ENCODE measurements at places on chromosomes 5 and 9.

- no peak for DNase-seq
Observed at GRCh38 chr9:131271506-131271931, 4.8 kb downstream of the FAM78A start.

GRCh38 chr5:145587710-145588109 lies 247.4 kb downstream of the PRELID2 start:
- no peak for DNase-seq

GRCh38 chr5:126369995-126370731 lies 53.0 kb upstream of the GRAMD2B start:
- no peak for DNase-seq

DNA sequence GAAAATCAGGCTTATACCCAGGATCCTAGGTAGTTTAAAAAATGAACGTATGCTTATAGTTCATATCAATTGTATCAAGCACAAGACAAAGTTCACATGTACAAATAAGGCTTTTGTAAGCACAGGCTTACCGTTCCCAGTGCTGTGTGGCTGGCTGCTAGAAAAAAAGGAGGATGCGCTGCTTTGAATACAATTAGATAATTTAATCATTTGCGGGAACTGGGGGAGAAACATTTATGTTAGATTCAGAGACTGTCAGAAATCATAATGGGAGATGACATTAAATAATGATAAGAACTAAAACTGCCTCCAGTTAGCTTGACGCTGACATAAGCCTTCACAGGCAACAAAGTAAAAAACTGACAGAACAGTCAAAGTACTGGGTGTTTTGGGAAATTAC lies 93.2 kb downstream of the FNBP1 start:
- DNase-seq: no peak

- no peak for DNase-seq
Observed at GRCh38 chr9:21395778-21396717, 10.8 kb upstream of the IFNA2 start.

DNA sequence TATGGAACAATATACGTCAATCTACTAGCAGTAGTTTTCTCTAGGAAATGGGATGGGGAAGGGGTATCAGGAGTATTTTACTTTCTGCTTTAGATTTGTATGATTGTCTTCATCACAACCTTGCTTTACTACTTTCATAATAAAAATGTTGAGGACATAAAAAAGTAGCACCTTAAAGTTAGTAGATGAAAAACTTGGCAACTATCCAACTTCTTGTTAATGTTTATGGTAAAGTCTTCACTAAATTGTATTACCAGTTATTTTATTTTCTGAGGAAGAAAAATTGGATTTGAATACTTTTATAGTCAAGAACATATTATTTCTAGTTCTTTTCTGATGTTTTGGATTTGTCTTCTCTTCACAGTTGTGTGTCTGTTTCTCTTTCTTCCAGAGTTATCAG lies 372.1 kb downstream of the ARRDC3 start:
- no peak for DNase-seq

- DNase-seq: no peak
Observed at GRCh38 chr9:133835262-133835901, 97.2 kb upstream of the SARDH start.

- no peak for DNase-seq
Observed at GRCh38 chr5:478982-479535, 36.1 kb downstream of the EXOC3 start.

GRCh38 chr5:72149742-72150141 lies 42.5 kb downstream of the MAP1B start:
- DNase-seq: no peak

DNA sequence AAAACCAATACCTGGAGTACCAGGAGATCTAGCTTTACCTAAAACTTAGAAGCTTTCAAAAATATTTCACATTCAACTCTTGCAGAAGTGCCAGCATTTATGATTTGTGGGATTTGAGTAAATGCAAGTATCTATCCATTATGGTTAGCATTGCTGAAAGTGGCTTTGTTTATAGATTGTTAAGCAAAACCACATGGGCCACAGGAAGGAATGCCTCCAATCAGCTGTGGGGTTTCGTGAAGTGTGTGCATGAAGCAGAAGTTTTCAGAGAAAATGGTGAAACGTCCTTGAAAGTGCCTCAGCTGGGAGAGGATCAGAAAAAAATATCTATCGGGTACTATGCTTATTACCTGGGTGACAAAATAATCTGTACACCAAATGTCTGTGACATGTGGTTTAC lies 4.2 kb downstream of the LECT2 start:
- DNase-seq: no peak

- DNase-seq: no peak
Observed at GRCh38 chr5:157892974-157893373, 34.0 kb upstream of the CLINT1 start.

- no peak for DNase-seq
Observed at GRCh38 chr5:111942201-111942600, 185.2 kb upstream of the NREP start.

- DNase-seq: no peak
Observed at GRCh38 chr5:178388386-178389025, 155.9 kb upstream of the PHYKPL start.

DNA sequence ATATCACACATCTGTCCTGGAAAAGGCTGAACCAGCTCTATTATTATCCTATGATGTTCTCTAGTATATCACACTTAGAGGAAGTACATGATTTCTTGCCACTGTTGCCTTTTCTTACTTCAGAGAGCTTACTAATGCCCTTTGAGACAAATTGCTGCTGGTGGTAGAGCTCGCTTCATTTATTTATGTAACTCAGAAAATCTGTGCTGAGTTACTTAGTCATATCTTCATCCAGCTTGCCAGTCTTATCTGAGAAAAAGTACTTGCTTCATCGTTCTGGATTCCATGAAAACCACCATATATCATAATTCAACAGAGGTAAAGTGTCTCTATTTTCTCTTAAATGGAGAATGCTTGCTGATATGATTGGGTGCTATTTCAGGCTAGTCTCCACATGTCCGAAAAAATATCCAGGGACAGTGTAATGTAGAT lies 26.6 kb downstream of the PTPDC1 start:
- DNase-seq: no peak
